Dorsolateral prefrontal cortex (tissue), 122 donors: ENCODE measurements at places on chromosomes 7 and 10. TPM values are rescaled to one million over a fixed set of nuclear protein-coding genes. Genes with fewer than 3 reads are reported as not detected.

DNA sequence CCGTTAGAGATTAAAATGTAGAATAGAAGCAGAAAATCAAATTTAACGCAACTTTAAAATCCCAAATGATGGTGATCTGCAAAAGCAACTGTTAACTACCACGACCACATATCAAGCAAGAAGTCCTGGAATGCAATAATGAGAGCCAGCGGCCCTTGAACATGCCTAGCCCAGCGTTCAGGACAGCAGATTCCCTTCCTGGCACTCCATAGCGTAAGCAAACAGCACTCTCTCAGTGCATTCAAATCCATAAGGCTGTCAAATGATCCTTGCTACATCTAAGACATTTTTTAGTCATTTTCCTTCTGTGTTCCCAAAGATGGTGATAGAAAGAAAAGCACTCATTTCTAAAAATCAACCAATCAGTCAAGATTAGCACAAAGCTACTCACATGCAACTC lies 48.1 kb downstream of the CHST15 start:
- DNase-seq: no peak

GRCh38 chr7:158924956-158925355 lies 68.6 kb downstream of the DYNC2I1 start:
- no peak for DNase-seq

DNA sequence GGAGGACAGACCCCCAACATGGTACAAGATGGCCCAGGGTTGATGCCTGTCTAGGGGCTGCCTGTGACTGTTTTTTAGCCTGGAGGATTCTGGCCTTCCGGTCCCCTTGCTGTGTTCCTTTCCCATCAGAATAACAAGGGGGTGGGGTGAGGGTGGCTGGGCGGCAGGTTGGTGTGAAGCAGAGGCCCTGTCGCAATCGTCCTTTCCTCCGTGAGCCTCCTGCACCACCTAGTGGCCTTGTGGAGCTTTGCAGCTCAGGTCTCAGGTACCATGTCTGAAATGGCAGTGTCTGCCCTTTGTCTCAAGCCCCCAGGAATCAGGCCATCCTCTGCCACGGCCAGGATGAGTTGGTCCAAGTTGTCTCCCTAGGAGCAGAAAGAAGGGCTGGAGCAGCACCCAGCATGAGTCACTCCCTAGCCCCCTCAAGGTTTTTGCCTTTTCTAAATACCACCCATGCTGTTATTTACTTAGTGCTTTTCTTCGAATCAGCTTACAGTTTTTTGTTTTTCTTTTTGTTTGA lies 24.2 kb downstream of the TACR2 start:
- peak; percentile 84 for DNase-seq

- no peak for DNase-seq
Observed at GRCh38 chr10:93150990-93151547, 77.4 kb downstream of the CYP26A1 start.

DNA sequence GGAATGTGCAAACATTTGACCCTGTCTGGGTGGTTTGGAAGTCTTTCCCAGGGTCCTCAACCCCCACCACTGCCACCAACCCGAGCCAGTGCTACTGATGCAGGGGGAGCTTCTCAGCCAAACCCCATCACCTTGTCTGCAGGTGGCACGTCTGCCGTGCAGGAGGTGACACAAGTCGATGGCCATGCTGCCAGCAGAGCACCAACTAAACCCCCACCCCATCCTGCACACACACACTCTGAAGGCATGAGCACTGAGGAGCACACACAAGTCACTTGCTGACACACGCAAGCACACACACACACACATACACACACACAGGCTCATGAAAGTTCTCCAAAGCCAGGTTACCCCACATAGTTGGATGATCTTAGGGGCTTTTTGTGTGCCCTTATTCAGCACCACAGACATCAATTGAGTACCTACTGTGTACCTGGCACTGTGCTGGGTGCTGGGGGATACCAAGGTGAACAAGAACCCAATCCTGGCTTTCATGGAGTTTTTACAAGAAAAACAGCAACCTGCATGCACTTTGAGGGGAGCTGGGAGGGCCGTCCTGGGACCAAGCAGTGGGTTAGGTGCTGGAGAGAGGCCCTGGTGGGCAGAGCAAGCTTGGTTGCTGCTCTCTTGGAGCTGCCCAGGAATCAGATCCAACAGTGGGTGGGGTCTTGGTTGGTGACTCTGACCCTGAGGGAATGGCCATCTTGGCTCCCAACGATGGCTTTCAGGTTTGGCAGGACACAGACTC lies 118.8 kb downstream of the RGS10 start:
- no peak for DNase-seq

DNA sequence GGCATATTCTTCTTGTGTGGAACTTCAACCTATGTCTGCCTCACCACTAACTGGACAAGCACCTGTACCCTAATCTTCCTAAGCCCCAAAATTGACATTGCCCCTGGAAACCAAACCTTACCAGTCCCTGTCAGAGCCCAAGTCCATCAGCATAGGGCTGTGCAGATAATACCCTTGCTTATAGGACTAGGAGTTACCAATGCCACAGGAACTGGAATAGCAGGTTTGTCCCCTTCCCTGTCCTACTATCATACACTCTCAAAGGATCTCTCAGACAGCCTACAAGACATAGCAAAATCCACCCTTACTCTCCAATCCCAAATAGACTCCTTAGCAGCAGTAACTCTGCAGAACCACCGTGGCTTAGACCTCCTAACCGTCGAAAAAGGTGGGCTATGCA lies 19.8 kb downstream of the ZNF107 start:
- DNase-seq: no peak

- DNase-seq: no peak
Observed at GRCh38 chr7:32658467-32658869, 163.2 kb downstream of the AVL9 start.

The PLAU gene
- 5.3 TPM for total RNA-seq

The FANK1 gene
- 5.3 TPM for total RNA-seq

The ASIC3 gene
- total RNA-seq: 24.6 TPM

The SPDYE6 gene
- total RNA-seq: not detected

The DNAAF5 gene
- total RNA-seq: 17.6 TPM
